Psoas muscle (tissue), 8 donors: ENCODE measurements at places on chromosomes 12 and 14. TPM values are rescaled to one million over a fixed set of nuclear protein-coding genes. Genes with fewer than 3 reads are reported as not detected.

The TEX52 gene
- not detected for total RNA-seq

The SERPINA3 gene
- 5.5 TPM for total RNA-seq

The TNFAIP2 gene
- 146 TPM for total RNA-seq

The STK38L gene
- total RNA-seq, result 16.3 TPM
